ENCODE measurements at places on chromosomes 5 and 9. TPM values are rescaled to one million over a fixed set of nuclear protein-coding genes. Genes with fewer than 3 reads are reported as not detected.
A peak's percentile ranks its signal among the peaks of the same experiment; 100 is the strongest.

GRCh38 chr5:131671409-131671808 lies 36.4 kb upstream of the RAPGEF6 start:
- no peaks in the 10 kb centered on the region for H3K27me3 ChIP-seq
- no peaks in the 10 kb centered on the region for H3K4me1 ChIP-seq
- H3K36me3 ChIP-seq: no peaks in the 10 kb centered on the region
- no peak overlapping the region for H3K27ac ChIP-seq

GRCh38 chr5:4246447-4246846 lies 650.8 kb downstream of the IRX1 start:
- no peak for DNase-seq
- no peaks in the 10 kb centered on the region for H3K27me3 ChIP-seq
- no peak overlapping the region for H3K27ac ChIP-seq
- H3K4me3 ChIP-seq: no peak overlapping the region
- no peaks in the 10 kb centered on the region for H3K36me3 ChIP-seq

DNA sequence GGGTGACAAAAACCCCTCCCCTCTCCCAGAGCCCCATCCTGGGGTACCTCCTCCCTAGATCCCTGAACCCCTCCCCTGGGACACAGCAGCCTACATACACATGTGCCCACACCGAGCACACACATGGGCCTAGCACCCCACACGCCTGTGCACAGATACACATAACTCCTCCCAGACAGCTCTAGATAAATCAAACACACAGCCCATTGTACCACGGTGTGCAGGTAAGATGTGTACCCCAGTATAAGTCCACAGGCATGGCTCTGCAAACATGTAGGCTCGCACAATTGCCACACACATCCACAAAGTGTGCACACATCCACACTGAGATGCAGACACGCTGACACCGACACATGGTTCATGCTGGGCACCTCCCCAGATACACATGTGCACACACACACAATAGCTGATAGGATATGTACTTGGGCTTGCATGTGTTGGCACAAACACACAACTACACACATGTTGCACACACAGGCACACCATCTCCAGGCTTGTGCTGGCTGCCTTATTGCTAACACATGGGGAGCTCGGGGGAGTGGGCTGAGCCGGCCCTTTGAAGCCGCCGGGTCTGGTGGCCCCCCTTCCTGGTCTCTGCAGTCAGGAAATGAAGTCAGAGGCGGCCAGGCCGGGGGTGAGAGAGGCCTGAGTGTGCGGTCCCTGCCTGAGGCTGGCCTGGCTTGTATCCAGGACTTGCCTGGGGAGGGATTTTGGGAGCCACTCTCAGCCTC lies 30.2 kb downstream of the GOLGA2 start:
- no peaks in the 10 kb centered on the region for H3K4me1 ChIP-seq
- no peak overlapping the region for H3K27ac ChIP-seq
- no peak overlapping the region for H3K4me3 ChIP-seq
- no peaks in the 10 kb centered on the region for H3K36me3 ChIP-seq
- peak; percentile 46 for DNase-seq
- H3K27me3 ChIP-seq: no peaks in the 10 kb centered on the region

DNA sequence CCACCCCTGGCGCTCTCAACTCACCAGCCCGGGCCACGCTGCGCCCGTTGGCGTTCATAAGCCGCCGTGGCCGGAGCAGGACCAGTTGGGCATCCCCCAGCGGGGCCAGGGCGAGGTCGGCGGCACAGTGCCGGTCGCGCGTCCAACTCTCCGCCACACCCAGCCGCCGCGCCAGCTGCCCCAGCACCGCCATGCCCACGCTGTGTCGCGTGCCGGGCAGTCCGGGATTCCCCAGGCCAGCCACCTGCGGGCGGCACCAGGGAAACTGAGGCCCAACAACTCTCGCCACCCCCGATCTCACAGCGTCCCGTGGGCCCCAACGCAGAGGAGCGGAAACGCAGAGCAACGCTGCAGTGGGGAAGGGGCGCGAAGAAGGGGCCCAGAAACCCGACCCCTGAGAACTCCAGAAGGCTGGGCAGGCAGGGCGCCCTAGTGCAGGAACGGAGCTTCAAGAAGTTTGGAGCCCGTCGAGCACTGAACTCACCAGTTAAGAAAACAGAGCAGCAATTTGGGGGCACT lies 453 bp downstream of the PTRH1 start:
- no peak overlapping the region for H3K27ac ChIP-seq
- H3K27me3 ChIP-seq: no peaks in the 10 kb centered on the region
- no peaks in the 10 kb centered on the region for H3K4me1 ChIP-seq
- no peak for DNase-seq

- no peak for DNase-seq
- H3K4me1 ChIP-seq: no peaks in the 10 kb centered on the region
- H3K36me3 ChIP-seq: no peaks in the 10 kb centered on the region
- H3K4me3 ChIP-seq: no peak overlapping the region
- no peaks in the 10 kb centered on the region for H3K27me3 ChIP-seq
- H3K27ac ChIP-seq: no peak overlapping the region
Observed at GRCh38 chr5:159928122-159928909, 12.0 kb downstream of the ADRA1B start.

DNA sequence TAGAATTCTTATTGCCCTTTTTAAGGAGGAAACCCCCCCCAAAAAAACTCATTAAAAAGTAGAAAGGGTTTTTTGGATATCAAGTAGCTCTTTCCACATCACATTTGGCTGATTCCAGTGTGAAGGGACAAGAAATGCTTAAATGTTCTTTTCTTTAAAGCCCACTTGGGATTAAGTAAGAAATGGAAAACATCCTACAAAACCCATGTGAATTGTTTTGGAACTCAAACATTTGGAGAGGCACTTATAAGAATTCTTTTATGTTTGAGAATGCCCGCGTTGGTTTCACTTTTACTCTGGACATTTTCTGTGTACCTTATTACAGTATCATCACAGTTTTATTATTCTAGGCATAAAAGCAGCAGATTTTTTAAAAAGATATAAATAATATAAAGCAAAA lies 301.1 kb upstream of the ACTBL2 start:
- H3K36me3 ChIP-seq: no peaks in the 10 kb centered on the region
- no peaks in the 10 kb centered on the region for H3K4me1 ChIP-seq
- no peaks in the 10 kb centered on the region for H3K27me3 ChIP-seq
- DNase-seq: no peak
- no peak overlapping the region for H3K27ac ChIP-seq

DNA sequence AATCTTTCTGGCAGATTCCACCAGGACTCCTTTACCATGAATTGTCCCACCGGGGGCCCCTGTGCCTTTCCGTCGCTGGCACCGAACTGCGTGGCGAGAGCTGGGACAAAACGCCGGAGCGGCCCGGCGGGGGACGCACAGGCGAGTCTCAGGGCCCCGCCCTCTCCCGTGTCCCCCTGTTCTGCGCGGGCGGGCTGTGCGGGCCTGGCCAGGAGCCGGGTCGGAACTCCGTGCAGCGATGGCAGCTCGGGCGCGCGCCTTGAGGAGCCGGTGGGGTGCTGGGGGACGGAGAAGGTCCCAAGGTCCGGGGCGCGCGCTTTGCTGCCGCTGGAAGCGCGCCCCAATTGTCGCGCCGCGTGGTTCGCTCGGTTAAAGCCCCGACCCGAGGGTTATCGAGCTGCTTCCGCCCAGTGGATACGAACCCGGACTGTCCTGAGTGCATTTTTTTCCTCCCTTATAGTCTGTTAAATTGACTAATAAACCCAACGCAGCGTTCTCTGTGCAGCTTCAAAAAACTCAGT lies 125.3 kb downstream of the TMEM174 start:
- H3K4me1 ChIP-seq: no peaks in the 10 kb centered on the region
- no peak overlapping the region for H3K27ac ChIP-seq
- H3K27me3 ChIP-seq: peaks cover 61% of the 10 kb centered on the region
- H3K4me3 ChIP-seq: no peak overlapping the region
- DNase-seq: no peak

GRCh38 chr9:211557-211956 lies 3.1 kb upstream of the DOCK8 start:
- no peak overlapping the region for H3K4me3 ChIP-seq
- H3K27me3 ChIP-seq: peaks cover 15% of the 10 kb centered on the region
- no peaks in the 10 kb centered on the region for H3K36me3 ChIP-seq

DNA sequence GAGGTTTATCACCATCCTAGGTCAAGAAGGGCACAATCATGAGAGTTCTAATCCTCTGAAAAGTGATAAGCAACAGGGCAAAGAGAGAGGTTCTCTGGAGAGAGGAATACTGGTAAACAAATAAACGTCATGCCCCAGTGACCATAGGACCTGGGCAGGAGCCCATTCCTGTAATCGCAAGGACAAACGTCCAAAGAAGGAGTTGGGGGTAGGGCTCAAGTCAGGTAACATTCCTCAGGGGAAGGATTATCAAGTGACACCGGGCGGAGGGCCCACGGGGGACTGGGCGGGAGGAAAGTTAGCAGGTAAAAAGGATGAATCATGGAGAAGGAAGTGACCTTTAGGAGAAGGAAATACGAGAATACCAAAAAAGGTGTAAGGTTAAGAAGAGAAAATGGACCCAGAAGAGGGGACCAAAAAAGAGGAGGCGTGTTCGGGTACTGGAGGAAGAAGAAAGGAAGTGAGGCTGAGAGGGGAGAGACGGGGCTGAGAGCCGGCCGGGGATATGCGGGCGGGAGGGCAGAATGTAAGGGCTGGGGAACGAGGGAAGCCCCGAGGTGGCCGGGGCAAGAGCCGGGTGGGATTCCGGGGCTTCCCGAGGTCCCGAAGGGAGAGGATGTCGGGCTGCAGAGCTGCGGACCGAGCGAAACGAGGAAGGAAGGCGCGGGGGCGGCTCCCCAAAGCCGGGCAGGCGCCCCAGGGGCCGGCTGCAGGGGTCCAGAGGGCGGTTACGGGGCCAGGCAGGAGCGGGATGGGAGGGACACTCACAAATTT lies 583 bp downstream of the DIAPH1 start:
- peak; percentile 79 for DNase-seq
- peak overlapping the region; percentile 97 for H3K27ac ChIP-seq
- no peaks in the 10 kb centered on the region for H3K27me3 ChIP-seq
- H3K36me3 ChIP-seq: peaks cover 26% of the 10 kb centered on the region
- peaks cover 11% of the 10 kb centered on the region for H3K4me1 ChIP-seq

- DNase-seq: no peak
- no peaks in the 10 kb centered on the region for H3K4me1 ChIP-seq
- no peak overlapping the region for H3K4me3 ChIP-seq
- H3K27me3 ChIP-seq: no peaks in the 10 kb centered on the region
- no peak overlapping the region for H3K27ac ChIP-seq
Observed at GRCh38 chr9:19442240-19442639, 33.4 kb downstream of the ACER2 start.

- no peaks in the 10 kb centered on the region for H3K36me3 ChIP-seq
- no peak overlapping the region for H3K4me3 ChIP-seq
- H3K27me3 ChIP-seq: no peaks in the 10 kb centered on the region
- no peaks in the 10 kb centered on the region for H3K4me1 ChIP-seq
- H3K27ac ChIP-seq: no peak overlapping the region
Observed at GRCh38 chr5:37850226-37850865, 10.5 kb upstream of the GDNF start.

ENTREP1 gene
- 0.26 TPM for total RNA-seq

LCNL1 gene
- not detected for total RNA-seq

TMEM167A gene
- total RNA-seq: 39.5 TPM

TLR4 gene
- 11.9 TPM for total RNA-seq

ACOT12 gene
- 67.5 TPM for total RNA-seq

RNF208 gene
- 6.2 TPM for total RNA-seq

MTMR12 gene
- 19.6 TPM for total RNA-seq

CDK5RAP2 gene
- total RNA-seq: 29.5 TPM

DTWD2 gene
- total RNA-seq: 13.4 TPM

All from right lobe of liver (tissue), 6 donors.